ENCODE measurements at places on chromosomes 4 and X. TPM values are rescaled to one million over a fixed set of nuclear protein-coding genes. Genes with fewer than 3 reads are reported as not detected.

GRCh38 chr4:173494013-173494970 is 35.7 kb downstream of the HAND2 start:
- H3K36me3 ChIP-seq = no peaks in the 10 kb centered on the region
- DNase-seq = peak; percentile 53
- peaks cover 53% of the 10 kb centered on the region for H3K27me3 ChIP-seq
- peaks cover 3% of the 10 kb centered on the region for H3K4me1 ChIP-seq
- no peak overlapping the region for H3K27ac ChIP-seq

DNA sequence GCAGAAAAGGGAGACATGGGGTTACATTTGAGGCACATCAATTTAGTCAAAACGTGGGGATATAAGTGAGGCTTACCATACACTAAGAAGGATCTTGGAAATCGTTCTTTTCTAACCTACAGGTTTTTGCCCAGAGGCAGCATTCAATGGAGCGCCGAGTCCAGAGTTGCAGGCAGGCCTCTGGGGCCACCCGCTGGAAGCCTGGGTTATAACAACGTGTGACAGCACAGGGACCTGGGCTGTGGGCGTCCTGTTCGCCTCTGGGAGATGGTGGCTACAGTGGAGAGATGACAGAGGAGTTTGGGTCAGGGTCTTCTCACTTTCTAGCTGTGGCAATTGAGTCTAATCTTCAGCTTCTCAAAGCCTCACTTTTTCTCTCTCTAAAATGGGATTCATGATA is 53.9 kb downstream of the ENPP6 start:
- H3K27ac ChIP-seq = no peak overlapping the region
- peaks cover 74% of the 10 kb centered on the region for H3K27me3 ChIP-seq
- DNase-seq = peak; percentile 34

- no peaks in the 10 kb centered on the region for H3K36me3 ChIP-seq
- no peaks in the 10 kb centered on the region for H3K4me1 ChIP-seq
- H3K4me3 ChIP-seq = no peak overlapping the region
- H3K27ac ChIP-seq = no peak overlapping the region
Measured at GRCh38 chr4:89493367-89493766, 185.8 kb upstream of the GPRIN3 start.

- no peak overlapping the region for H3K4me3 ChIP-seq
- peaks cover 4% of the 10 kb centered on the region for H3K4me1 ChIP-seq
- no peaks in the 10 kb centered on the region for H3K27me3 ChIP-seq
- DNase-seq = no peak
- no peaks in the 10 kb centered on the region for H3K36me3 ChIP-seq
- no peak overlapping the region for H3K27ac ChIP-seq
Measured at GRCh38 chr4:95761426-95761825, 78.5 kb upstream of the PDHA2 start.

GRCh38 chr4:174631901-174632758 is 109.8 kb upstream of the HPGD start:
- no peaks in the 10 kb centered on the region for H3K27me3 ChIP-seq
- H3K4me3 ChIP-seq = no peak overlapping the region
- no peak for DNase-seq
- no peaks in the 10 kb centered on the region for H3K4me1 ChIP-seq
- H3K27ac ChIP-seq = no peak overlapping the region

GRCh38 chrX:25976683-25977310 is 161.3 kb upstream of the MAGEB18 start:
- H3K36me3 ChIP-seq = no peaks in the 10 kb centered on the region
- no peaks in the 10 kb centered on the region for H3K27me3 ChIP-seq
- no peak for DNase-seq

DNA sequence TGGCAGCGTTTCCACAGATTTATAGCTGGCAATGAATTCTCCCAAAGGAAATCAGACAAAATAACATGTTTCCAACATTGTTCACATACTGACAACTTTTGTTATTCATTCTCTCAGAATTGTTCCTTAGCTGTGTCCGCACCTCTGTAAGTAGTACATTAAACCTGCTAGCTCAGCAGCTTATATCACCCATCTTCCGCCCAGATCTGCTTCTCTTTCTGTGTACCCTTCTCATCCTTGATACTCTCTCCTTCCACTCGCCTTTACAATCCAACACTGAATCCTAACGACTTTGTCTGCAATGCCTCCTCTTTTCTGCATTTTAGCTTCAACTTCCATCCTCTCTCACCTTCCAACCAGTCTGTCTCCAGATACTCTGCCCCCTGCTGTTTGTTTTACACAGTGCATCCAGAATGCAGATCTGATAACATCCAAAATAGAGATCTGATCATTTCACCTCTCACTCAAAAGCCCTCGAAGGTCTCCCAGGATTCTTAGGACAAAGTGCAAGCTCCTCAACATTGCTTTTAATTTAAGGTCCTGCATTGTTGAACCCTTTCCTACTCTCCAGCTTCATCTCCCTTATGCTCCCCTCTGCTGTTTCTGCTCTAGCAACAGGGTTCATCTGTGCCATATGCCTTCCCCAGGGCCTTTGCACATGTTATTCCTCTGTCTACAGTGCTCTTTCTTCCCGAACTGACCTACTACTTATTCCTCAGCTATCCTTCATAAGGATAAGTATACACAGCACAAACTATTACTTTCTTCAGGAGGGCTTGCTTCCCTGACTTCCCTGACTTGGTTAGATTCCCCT is 67.3 kb upstream of the VBP1 start:
- no peak overlapping the region for H3K27ac ChIP-seq
- H3K36me3 ChIP-seq = peaks cover 1% of the 10 kb centered on the region
- peak; percentile 2 for DNase-seq
- no peaks in the 10 kb centered on the region for H3K27me3 ChIP-seq
- peaks cover 6% of the 10 kb centered on the region for H3K4me1 ChIP-seq

DSPP gene
- not detected for total RNA-seq

MAGEC2 gene
- total RNA-seq = not detected

DNA sequence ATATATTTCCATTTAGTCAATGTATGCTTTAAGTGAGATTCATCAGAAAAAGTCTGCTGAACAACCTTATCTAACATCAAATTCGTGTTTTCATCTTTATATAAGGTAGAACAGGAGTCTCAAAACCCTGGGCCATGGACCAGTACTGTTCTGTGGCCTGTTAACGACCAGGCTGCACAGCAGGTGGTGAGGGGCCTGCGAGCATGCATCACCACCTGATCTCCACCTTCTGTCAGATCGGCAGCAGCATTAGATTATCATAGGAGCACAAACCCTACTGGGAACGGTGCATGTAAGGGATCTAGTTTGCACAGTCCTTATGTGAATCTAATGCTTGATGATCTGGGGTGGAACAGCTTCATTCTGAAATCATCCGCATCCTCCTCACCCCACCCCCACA is 3.2 kb downstream of the CTSO start:
- no peak overlapping the region for H3K4me3 ChIP-seq
- no peaks in the 10 kb centered on the region for H3K27me3 ChIP-seq
- peaks cover 2% of the 10 kb centered on the region for H3K36me3 ChIP-seq
- peaks cover 33% of the 10 kb centered on the region for H3K4me1 ChIP-seq

DCLK2 gene
- not detected for total RNA-seq

GPM6B gene
- not detected for total RNA-seq

- no peaks in the 10 kb centered on the region for H3K36me3 ChIP-seq
- no peak overlapping the region for H3K27ac ChIP-seq
- H3K27me3 ChIP-seq = no peaks in the 10 kb centered on the region
- no peak overlapping the region for H3K4me3 ChIP-seq
Measured at GRCh38 chrX:729583-730409, 99.2 kb downstream of the SHOX start.

ETDB gene
- not detected for total RNA-seq

RHOXF2 gene
- not detected for total RNA-seq

- H3K4me1 ChIP-seq = peaks cover 5% of the 10 kb centered on the region
- peaks cover 3% of the 10 kb centered on the region for H3K36me3 ChIP-seq
- no peak overlapping the region for H3K27ac ChIP-seq
- no peak for DNase-seq
- no peaks in the 10 kb centered on the region for H3K27me3 ChIP-seq
Measured at GRCh38 chrX:42978655-42979379, 200.9 kb upstream of the PPP1R2C start.

RADX gene
- total RNA-seq = 7.8 TPM

GRCh38 chrX:45622042-45622423 is 421.4 kb upstream of the DIPK2B start:
- H3K4me3 ChIP-seq = no peak overlapping the region
- peak overlapping the region; percentile 27 for H3K27ac ChIP-seq
- no peaks in the 10 kb centered on the region for H3K27me3 ChIP-seq
- peaks cover 13% of the 10 kb centered on the region for H3K4me1 ChIP-seq
- no peak for DNase-seq

DNA sequence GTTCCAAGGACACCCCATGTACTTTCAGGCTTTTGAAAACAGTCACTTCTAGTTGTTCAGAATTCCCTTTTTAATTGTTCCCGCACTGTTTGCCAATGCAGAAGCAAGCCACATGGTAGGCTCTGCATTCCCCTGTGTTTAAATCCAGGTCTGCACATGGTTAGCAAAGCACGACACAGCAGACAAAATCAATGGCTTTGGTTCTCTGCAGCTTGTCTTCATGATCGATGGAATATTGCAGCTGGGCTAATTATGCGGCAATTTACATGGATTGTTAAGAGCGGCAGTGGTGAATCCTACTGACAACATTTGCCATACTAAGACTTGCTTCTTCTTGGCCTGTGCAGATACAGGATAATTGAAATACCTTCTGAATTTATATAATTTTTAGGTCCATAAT is 20.6 kb upstream of the INPP4B start:
- H3K36me3 ChIP-seq = no peaks in the 10 kb centered on the region
- H3K4me1 ChIP-seq = no peaks in the 10 kb centered on the region
- H3K27ac ChIP-seq = no peak overlapping the region
- H3K4me3 ChIP-seq = no peak overlapping the region

NOX1 gene
- not detected for total RNA-seq

- no peak for DNase-seq
- H3K27me3 ChIP-seq = no peaks in the 10 kb centered on the region
- H3K4me3 ChIP-seq = no peak overlapping the region
- H3K36me3 ChIP-seq = no peaks in the 10 kb centered on the region
Measured at GRCh38 chr4:31307029-31307428, 586.9 kb downstream of the PCDH7 start.

SYTL5 gene
- total RNA-seq = not detected

SSX4 gene
- total RNA-seq = not detected

GRCh38 chrX:10240918-10241317 is 84.1 kb downstream of the CLCN4 start:
- no peak for DNase-seq
- H3K4me1 ChIP-seq = no peaks in the 10 kb centered on the region
- H3K4me3 ChIP-seq = no peak overlapping the region
- H3K27ac ChIP-seq = no peak overlapping the region

DNA sequence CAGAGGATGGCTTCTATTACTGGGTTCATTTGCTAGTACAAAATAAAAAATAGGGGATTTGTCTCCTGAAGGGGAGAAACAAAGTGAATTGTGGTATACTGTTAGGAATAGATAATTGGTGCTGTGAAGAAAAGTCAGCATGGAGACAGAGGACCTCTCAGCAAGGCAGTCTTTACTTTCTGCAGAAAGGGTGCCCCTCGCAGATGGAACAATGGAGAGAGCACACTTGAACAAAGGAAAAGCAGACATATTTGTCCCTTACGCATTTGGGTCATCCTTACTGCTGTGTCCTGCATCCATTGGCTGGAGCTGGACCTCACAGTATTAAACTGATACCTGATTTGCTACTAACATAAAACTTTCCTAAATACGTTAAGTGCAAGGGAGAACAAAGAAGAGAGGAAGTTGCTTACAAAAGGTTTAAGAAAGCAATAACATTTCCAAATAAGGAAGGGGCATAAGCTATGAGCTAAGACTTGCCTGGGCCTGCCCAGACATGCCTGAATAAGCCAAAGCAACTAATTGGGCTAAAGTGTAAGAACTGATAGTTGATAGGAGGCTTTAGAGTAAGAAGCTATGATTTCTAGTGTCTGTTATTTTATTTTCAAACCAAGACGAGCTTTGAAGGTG is 83.8 kb downstream of the CCKAR start:
- H3K27me3 ChIP-seq = no peaks in the 10 kb centered on the region
- peaks cover 36% of the 10 kb centered on the region for H3K36me3 ChIP-seq
- no peak for DNase-seq
- H3K27ac ChIP-seq = no peak overlapping the region
- no peak overlapping the region for H3K4me3 ChIP-seq
- peaks cover 3% of the 10 kb centered on the region for H3K4me1 ChIP-seq

GRCh38 chr4:175386776-175387507 is 425.1 kb downstream of the GPM6A start:
- DNase-seq = no peak
- no peaks in the 10 kb centered on the region for H3K36me3 ChIP-seq
- no peaks in the 10 kb centered on the region for H3K27me3 ChIP-seq
- H3K4me3 ChIP-seq = no peak overlapping the region
- no peaks in the 10 kb centered on the region for H3K4me1 ChIP-seq

DNA sequence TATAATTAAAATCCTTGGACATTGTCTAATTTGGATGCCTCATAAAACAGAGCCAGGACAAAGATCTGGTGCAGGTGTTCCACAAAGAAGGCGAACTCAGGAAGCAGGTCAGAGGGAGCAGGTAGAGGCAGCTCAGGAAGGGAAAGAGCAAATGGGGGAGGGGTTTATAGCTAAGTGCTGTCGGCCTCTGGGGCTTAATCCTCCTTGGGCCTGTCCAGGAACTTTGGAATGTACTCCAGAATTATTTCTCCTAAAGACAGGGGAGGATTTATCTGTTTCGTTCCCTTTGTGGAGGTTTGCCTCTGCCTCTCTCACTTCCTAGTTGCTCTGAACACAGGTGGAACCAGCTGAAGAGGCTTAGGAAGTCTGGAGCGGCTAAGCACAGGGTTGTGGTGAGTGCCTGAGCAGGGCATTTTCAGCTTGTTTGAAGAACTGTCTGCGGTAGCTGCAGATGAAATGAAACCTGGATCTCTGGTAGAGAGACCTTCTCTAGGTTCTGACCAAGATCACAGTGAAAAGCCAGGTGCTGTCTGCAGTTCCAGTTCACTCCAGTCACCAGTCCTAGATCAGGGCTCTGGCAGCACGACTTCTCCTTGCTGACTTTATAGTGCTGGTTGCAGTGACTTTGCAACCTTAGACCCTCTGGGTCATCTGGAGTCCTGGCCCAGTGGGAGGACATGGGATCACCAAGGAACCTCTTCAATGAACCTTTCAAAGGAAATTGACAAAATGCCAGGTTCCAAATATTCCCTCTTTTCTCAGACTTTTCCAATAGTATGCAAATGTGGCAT is 519.2 kb downstream of the PCDH10 start:
- no peaks in the 10 kb centered on the region for H3K27me3 ChIP-seq
- no peaks in the 10 kb centered on the region for H3K36me3 ChIP-seq
- H3K27ac ChIP-seq = no peak overlapping the region
- H3K4me1 ChIP-seq = no peaks in the 10 kb centered on the region

PRICKLE3 gene
- 16.3 TPM for total RNA-seq

Data from activated naive CD8-positive, alpha-beta T cell treated with anti-CD3 and anti-CD28 coated beads for 36 hours (primary cell).